HepG2 (cell line): ENCODE measurements at places on chromosomes 1 and 21.
A peak's percentile ranks its signal among the peaks of the same experiment; 100 is the strongest.

GRCh38 chr1:30596891-30597290 is 126.5 kb downstream of the MATN1 start:
- no peaks in the 10 kb centered on the region for H3K4me1 ChIP-seq
- DNase-seq: no peak
- no peaks in the 10 kb centered on the region for H3K36me3 ChIP-seq

DNA sequence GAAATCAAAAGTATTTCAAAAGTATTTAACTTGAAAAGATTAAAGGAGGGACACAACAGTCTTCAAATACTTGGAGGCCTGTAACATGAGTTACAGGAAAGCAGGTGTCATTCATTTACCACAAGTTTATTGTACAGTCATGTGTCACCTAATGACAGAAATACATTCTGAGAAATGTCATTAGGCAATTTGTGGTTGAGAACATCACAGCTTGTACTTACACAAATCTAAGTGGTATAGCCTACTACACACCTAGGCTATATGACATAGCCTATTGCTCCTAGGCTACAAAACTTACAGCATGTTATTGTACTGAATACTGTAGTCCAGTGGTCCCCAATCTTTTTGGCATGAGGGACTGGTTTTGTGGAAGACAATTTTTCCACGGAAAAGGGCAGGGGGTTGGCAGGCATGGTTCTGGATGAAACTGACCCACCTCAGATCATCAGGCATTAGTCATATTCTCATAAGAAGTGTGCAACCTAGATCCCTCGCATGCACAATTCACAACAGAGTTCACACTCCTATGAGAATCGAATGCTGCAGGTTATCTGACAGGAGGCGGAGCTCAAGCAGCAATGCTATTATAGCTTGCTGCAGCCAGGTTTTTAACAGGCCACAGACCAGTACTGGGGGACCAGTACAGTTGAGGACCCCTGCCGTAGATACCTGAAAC is 25.0 kb upstream of the PHTF1 start:
- peaks cover 31% of the 10 kb centered on the region for H3K4me1 ChIP-seq
- H3K4me3 ChIP-seq: no peak overlapping the region
- no peaks in the 10 kb centered on the region for H3K36me3 ChIP-seq
- no peak for DNase-seq
- H3K27me3 ChIP-seq: no peaks in the 10 kb centered on the region

- H3K27me3 ChIP-seq: no peaks in the 10 kb centered on the region
- no peak for DNase-seq
- peaks cover 7% of the 10 kb centered on the region; the same call in 1 of the 2 replicates for H3K4me1 ChIP-seq
- no peak overlapping the region for H3K4me3 ChIP-seq
These were observed 454.1 kb upstream of the USP24 start for GRCh38 chr1:55669293-55669692.

DNA sequence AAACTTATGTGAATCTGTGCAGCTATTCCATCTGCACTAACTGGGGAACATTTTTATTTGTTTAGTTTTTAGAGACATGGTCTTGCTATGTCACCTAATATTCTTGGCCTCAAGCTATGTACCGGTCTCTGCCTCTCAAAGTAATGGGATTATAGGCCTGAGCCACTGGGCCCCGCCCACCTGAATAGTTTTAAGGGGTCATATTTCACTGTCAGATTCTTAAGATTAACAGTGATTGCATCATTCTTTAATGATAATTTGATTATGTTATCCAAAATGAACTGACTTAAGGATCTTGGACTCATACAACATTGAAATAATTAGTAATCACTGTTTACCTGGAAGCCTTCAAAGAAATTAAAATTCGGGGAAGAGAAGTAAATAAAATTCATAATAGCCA is 12.6 kb upstream of the KLF18 start:
- H3K27ac ChIP-seq: no peak overlapping the region
- H3K27me3 ChIP-seq: peaks cover 24% of the 10 kb centered on the region; the same call in 2 of the 3 replicates
- no peaks in the 10 kb centered on the region for H3K36me3 ChIP-seq
- DNase-seq: no peak

DNA sequence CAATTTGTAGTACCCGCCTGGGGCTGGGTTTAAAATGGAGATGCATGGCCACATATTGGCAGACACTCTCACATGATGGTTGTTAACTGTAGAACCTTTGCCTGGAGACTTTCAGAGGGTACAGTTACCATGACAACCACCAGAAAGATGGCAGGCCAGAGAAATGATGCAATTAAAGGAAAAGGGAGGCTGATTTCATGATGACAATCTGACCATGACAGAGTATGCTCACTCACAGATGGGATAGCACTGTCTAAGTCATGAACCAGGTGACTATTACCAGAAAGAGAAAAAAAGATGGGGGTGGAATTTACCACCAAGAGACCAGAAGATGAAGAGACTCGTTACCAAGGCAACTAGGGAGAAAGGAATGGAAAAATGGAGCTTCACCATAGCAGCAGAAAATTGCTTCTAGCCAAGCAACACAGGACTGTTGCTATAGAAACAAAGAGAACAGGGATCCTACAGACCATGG is 3.5 kb upstream of the TRIT1 start:
- H3K4me1 ChIP-seq: peaks cover 30% of the 10 kb centered on the region
- no peak for DNase-seq
- no peaks in the 10 kb centered on the region for H3K36me3 ChIP-seq
- no peak overlapping the region for H3K4me3 ChIP-seq

GRCh38 chr21:32134441-32135130 is 144.3 kb downstream of the MIS18A start:
- DNase-seq: no peak
- H3K36me3 ChIP-seq: no peaks in the 10 kb centered on the region
- H3K27ac ChIP-seq: no peak overlapping the region
- peaks cover 27% of the 10 kb centered on the region for H3K4me1 ChIP-seq
- H3K27me3 ChIP-seq: no peaks in the 10 kb centered on the region

- H3K4me1 ChIP-seq: no peaks in the 10 kb centered on the region
- no peak overlapping the region for H3K4me3 ChIP-seq
- no peak for DNase-seq
- H3K27me3 ChIP-seq: peaks cover 4% of the 10 kb centered on the region; the same call in 1 of the 2 replicates
- no peaks in the 10 kb centered on the region for H3K36me3 ChIP-seq
These were observed 2.9 kb downstream of the C1QA start for GRCh38 chr1:22639286-22639685.

GRCh38 chr1:156293098-156293434 is 2.4 kb downstream of the GLMP start:
- no peaks in the 10 kb centered on the region for H3K27me3 ChIP-seq
- no peak for DNase-seq
- H3K4me3 ChIP-seq: no peak overlapping the region
- peak overlapping the region; percentile 94 for H3K27ac ChIP-seq
- peaks cover 44% of the 10 kb centered on the region for H3K4me1 ChIP-seq

GRCh38 chr1:17924578-17924977 is 169.4 kb downstream of the ACTL8 start:
- no peaks in the 10 kb centered on the region for H3K36me3 ChIP-seq
- no peaks in the 10 kb centered on the region for H3K27me3 ChIP-seq

DNA sequence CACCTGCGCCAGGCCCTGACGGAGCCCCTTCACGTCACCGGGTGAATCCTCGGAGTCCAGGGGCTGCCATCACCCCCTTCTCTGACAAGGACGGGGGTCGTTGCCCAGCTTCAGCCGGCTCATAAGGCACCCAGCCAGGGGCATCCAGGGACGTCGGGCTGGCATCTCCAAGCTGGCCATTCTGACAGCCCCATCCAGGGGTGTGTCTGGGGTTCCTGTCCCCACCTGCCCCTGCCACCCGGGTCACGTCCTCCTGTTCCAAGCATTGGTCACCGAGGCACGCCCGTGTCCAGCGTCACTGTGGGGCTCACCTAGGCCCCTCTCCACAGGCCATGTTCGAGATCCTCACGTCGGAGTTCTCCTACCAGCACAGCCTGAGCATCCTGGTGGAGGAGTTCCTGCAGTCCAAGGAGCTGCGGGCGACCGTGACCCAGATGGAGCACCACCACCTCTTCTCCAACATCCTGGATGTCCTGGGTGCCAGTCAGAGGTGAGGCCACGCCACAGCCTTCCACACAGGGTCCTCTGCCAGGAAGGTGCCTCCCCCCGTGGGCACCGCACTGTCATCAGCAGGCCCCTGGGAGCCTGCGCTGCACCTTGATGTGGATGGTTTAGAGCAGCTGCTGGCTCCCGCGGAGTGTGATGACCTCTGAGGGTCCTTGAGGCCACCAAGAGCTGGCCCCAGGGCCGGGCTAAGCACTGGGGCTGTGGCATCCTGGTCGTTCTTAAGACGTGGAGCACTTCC is 14.8 kb downstream of the ARHGEF16 start:
- H3K4me1 ChIP-seq: peaks cover 26% of the 10 kb centered on the region
- no peak for DNase-seq
- no peaks in the 10 kb centered on the region for H3K27me3 ChIP-seq
- H3K4me3 ChIP-seq: no peak overlapping the region
- peaks cover 11% of the 10 kb centered on the region for H3K36me3 ChIP-seq

- no peak overlapping the region for H3K27ac ChIP-seq
- peaks cover 19% of the 10 kb centered on the region for H3K36me3 ChIP-seq
- H3K4me3 ChIP-seq: no peak overlapping the region
- H3K4me1 ChIP-seq: peaks cover 3% of the 10 kb centered on the region
- no peak for DNase-seq
These were observed 15.1 kb downstream of the SH2D2A start for GRCh38 chr1:156801409-156802121.

GRCh38 chr1:237183963-237184540 is 142.1 kb downstream of the RYR2 start:
- H3K27ac ChIP-seq: no peak overlapping the region
- no peaks in the 10 kb centered on the region for H3K36me3 ChIP-seq
- no peak overlapping the region for H3K4me3 ChIP-seq

GRCh38 chr1:156217871-156218270 is 5.1 kb downstream of the PMF1 start:
- H3K4me3 ChIP-seq: no peak overlapping the region
- no peak for DNase-seq
- H3K27ac ChIP-seq: peak overlapping the region; percentile 11
- H3K36me3 ChIP-seq: peaks cover 14% of the 10 kb centered on the region
- H3K27me3 ChIP-seq: no peaks in the 10 kb centered on the region; the same call in 2 of the 3 replicates
- H3K4me1 ChIP-seq: peaks cover 29% of the 10 kb centered on the region

DNA sequence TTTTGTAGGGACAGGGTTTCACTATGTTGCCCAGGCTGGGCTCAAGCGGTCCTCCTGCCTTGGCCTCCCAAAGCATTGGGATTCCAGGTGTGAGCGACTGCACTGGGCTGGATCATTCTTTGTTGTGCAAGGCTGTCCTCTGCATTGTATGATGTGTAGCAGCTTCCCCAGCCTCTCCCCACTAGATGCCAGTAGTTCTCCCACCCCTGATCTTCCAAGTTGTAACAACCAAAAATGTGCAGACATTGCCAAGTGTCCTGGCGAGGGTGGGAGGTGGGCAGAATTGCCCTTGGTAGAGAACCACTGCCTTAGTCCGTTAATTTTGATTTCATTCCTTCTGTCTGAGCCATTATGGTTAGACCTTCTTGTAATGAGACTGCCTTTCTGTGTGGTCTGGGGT is 7.2 kb downstream of the GALNT2 start:
- H3K27ac ChIP-seq: no peak overlapping the region
- H3K4me1 ChIP-seq: peaks cover 27% of the 10 kb centered on the region
- H3K27me3 ChIP-seq: no peaks in the 10 kb centered on the region
- peaks cover 9% of the 10 kb centered on the region; the same call in 1 of the 3 replicates for H3K36me3 ChIP-seq

DNA sequence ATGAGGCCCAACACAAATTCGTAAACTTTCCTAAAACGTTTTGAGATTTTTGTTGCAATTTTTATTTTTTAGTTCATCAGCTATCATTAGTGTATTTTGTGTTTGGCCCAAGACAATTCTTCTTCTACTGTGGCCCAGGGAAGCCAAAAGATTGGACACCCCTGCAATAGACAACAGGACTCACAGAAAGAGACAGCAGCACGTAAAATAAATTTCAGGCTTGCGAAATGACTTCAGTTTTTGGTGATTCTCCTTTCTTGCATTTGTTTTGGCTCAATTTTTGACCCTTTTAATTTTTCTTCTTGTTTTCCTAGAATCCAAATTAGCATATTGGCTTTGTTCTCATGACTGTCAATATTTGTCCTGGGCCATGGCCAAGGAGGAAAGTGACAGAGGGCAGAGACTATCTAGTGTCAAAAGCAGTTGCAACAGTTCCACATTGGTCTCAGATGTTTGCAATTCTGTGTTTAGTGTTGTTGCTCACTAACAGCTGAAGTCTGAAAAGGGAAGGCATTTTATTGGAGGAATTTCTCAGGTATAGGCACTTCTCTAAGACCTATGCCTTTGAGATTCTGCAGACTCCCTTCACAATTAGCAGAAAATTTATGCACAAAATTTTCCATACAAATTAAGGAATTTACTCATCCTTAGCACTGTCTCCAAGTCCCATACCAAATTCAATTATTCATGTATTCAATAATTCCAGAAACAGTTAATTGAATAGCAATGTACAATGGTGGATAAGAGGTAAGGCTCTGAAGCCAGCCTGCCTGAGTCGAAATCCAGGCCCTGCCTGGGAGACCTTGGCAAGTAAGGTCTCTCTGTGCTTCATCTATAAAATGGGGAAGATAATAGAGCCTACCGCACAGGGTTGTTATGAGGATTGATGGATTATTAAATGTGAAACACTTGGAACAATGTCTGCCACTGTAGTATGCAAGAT is 160.9 kb upstream of the IVNS1ABP start:
- DNase-seq: peak; percentile 9
- peaks cover 10% of the 10 kb centered on the region for H3K4me1 ChIP-seq
- no peaks in the 10 kb centered on the region for H3K36me3 ChIP-seq
- no peaks in the 10 kb centered on the region for H3K27me3 ChIP-seq
- H3K27ac ChIP-seq: no peak overlapping the region
- no peak overlapping the region for H3K4me3 ChIP-seq

- H3K36me3 ChIP-seq: no peaks in the 10 kb centered on the region; the same call in 1 of the 2 replicates
- peak overlapping the region; percentile 67 for H3K4me3 ChIP-seq
- peaks cover 80% of the 10 kb centered on the region for H3K4me1 ChIP-seq
- H3K27ac ChIP-seq: peak overlapping the region; percentile 91
These were observed 24.9 kb upstream of the TMEM52 start for GRCh38 chr1:1943834-1944570.

GRCh38 chr1:208187499-208188041 is 56.6 kb downstream of the PLXNA2 start:
- no peak overlapping the region for H3K4me3 ChIP-seq
- peaks cover 20% of the 10 kb centered on the region for H3K4me1 ChIP-seq
- H3K27ac ChIP-seq: no peak overlapping the region
- H3K27me3 ChIP-seq: no peaks in the 10 kb centered on the region
- DNase-seq: no peak

DNA sequence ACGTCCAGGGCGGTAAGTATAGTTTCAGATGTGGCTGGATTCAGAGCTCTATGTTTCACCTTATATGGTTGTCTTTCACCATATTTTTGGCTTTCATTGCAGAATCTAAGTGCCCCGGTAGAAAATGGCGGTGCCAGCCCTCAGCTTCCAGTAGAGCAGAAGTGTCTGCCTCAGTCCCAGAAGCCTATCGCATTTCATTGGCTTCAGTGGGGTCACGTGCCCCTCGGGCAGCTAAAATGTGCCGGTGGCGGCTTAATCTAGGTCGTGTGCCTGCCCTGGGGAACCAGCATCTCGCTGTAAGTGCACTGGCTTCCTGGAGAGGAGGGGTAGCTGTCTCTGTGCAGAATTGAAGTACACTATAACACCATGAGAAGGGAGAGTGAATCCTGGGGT is 107.4 kb upstream of the MAGI3 start:
- H3K27ac ChIP-seq: no peak overlapping the region
- no peaks in the 10 kb centered on the region for H3K4me1 ChIP-seq
- H3K36me3 ChIP-seq: no peaks in the 10 kb centered on the region
- H3K4me3 ChIP-seq: no peak overlapping the region
- no peak for DNase-seq
- no peaks in the 10 kb centered on the region for H3K27me3 ChIP-seq

- DNase-seq: no peak
- H3K36me3 ChIP-seq: no peaks in the 10 kb centered on the region
- H3K27ac ChIP-seq: no peak overlapping the region
- H3K27me3 ChIP-seq: no peaks in the 10 kb centered on the region
These were observed 26.6 kb upstream of the PIGK start for GRCh38 chr1:77245830-77246229.
